ENCODE measurements at places on chromosomes 6 and 20.
A peak's percentile ranks its signal among the peaks of the same experiment; 100 is the strongest.

- DNase-seq, result no peak
These were observed 7.4 kb downstream of the FRMD1 start for GRCh38 chr6:168071620-168072019.

DNA sequence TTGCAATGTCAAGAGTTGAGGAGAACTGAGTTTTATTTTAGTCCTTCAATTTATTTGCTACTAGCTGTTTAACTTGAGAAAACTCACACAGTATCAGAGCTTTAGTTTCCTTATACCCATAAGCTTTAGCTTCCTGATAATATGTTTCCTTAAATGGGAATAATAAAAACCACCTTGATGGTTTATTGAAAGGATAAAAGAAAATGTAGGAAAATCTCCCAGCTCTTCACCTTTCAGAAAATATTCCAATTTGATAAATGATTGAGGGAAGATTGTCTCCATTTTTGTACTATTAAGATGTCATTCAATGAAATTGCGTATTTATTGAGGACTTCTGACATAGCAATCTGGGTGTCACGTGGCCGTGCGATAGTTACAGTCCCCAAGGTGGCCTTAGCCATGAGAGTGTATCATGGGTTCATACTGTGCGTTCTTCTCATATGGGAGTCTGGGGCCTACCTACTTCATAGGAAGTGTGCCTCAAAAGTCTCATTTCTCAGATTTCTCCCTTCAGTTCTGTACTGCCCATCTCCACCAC lies 296.3 kb upstream of the BMP2 start:
- DNase-seq, result no peak

- no peak for DNase-seq
These were observed 488.3 kb downstream of the CDH26 start for GRCh38 chr20:60446267-60447111.

GRCh38 chr20:50071039-50071888 lies 41.7 kb downstream of the UBE2V1 start:
- DNase-seq, result peak; percentile 86

DNA sequence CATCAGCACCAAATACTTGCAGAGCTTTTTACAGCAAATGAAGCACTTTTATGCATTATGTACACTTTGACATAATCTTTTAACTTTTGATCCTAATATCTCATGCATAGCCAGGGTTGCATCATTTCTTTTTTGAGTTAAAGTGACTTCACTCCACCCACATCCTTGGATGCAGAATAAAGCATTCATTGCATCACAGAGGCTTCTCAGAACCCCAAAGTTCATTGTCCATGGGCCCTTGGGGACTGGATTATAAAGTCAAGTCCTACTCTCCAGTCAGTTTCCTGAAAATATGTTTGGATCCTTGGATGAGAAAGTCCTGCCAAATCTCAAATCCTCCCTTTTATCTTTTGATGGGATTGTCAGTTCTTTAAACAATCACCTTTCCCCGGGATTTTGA lies 10.6 kb upstream of the EFHC1 start:
- DNase-seq, result no peak

All from T-helper 17 cell (primary cell).